Progenitor cell of endocrine pancreas (in vitro differentiated cells): ENCODE measurements at places on chromosomes 1 and 21. TPM values are rescaled to one million over a fixed set of nuclear protein-coding genes. Genes with fewer than 3 reads are reported as not detected.

GORAB gene
- total RNA-seq = 23.1 and 26.2 TPM in 2 replicates

OSCP1 gene
- 18.2 and 21.0 TPM in 2 replicates for total RNA-seq

CLEC20A gene
- total RNA-seq = not detected in 2 replicates

GPR25 gene
- total RNA-seq = not detected in 2 replicates

DCDC2B gene
- total RNA-seq = not detected in 2 replicates

KLF18 gene
- not detected in 2 replicates for total RNA-seq

S100A3 gene
- total RNA-seq = 0.46 and 1.5 TPM in 2 replicates

BEND5 gene
- total RNA-seq = 14.5 and 23.9 TPM in 2 replicates

AGBL4 gene
- total RNA-seq = 2.5 and 3.1 TPM in 2 replicates

TMOD4 gene
- total RNA-seq = 1.5 and 2.0 TPM in 2 replicates

KCNT2 gene
- 25.3 and 26.1 TPM in 2 replicates for total RNA-seq

RGSL1 gene
- not detected in 2 replicates for total RNA-seq

PLD5 gene
- total RNA-seq = 1.0 and 3.0 TPM in 2 replicates

EPHA8 gene
- 0.11 and 0.24 TPM in 2 replicates for total RNA-seq

STUM gene
- 0.38 and 0.55 TPM in 2 replicates for total RNA-seq

RIPPLY3 gene
- 17.9 and 18.9 TPM in 2 replicates for total RNA-seq

KCNJ15 gene
- 2.2 and 3.3 TPM in 2 replicates for total RNA-seq

IBA57 gene
- 9.7 and 11.2 TPM in 2 replicates for total RNA-seq

ZSCAN20 gene
- 8.6 and 10.5 TPM in 2 replicates for total RNA-seq

TMCC2 gene
- total RNA-seq = 4.6 and 5.0 TPM in 2 replicates

SYTL1 gene
- 9.4 and 15.5 TPM in 2 replicates for total RNA-seq

CCDC27 gene
- not detected in 2 replicates for total RNA-seq

OVAAL gene
- not detected in 2 replicates for total RNA-seq

ZNF670 gene
- total RNA-seq = 13.0 and 13.7 TPM in 2 replicates

LCE1A gene
- total RNA-seq = not detected in 2 replicates

DPH2 gene
- total RNA-seq = 24.9 and 25.4 TPM in 2 replicates

UQCRHL gene
- 2.4 and 3.5 TPM in 2 replicates for total RNA-seq

PLEKHA6 gene
- total RNA-seq = 66.9 and 71.5 TPM in 2 replicates

IGSF5 gene
- 0.22 and 0.33 TPM in 2 replicates for total RNA-seq

C1orf56 gene
- total RNA-seq = 4.5 and 7.0 TPM in 2 replicates

TDRD5 gene
- total RNA-seq = 0.12 and 0.18 TPM in 2 replicates

PRDM16 gene
- total RNA-seq = 68.7 and 69.1 TPM in 2 replicates

TSPEAR gene
- not detected in 2 replicates for total RNA-seq

GJA9 gene
- not detected in 2 replicates for total RNA-seq

LEPR gene
- total RNA-seq = 3.0 and 3.2 TPM in 2 replicates

DENND2C gene
- 10.4 and 10.6 TPM in 2 replicates for total RNA-seq

SPRR1A gene
- not detected in 2 replicates for total RNA-seq

AK4 gene
- total RNA-seq = 12.6 and 13.8 TPM in 2 replicates

TLR5 gene
- total RNA-seq = 3.2 and 3.9 TPM in 2 replicates

PER3 gene
- total RNA-seq = 2.6 and 2.9 TPM in 2 replicates

RGS13 gene
- total RNA-seq = not detected in 2 replicates

ZNF124 gene
- 233 and 273 TPM in 2 replicates for total RNA-seq

UAP1 gene
- 29.1 and 30.8 TPM in 2 replicates for total RNA-seq

ICOSLG gene
- total RNA-seq = 0.87 and 0.91 TPM in 2 replicates

LCE3E gene
- total RNA-seq = not detected in 2 replicates

HRNR gene
- not detected in 2 replicates for total RNA-seq

CDK18 gene
- 23.9 and 24.5 TPM in 2 replicates for total RNA-seq

BCAR3 gene
- 7.1 and 10.5 TPM in 2 replicates for total RNA-seq

DYNLT5 gene
- total RNA-seq = 0.60 TPM in 1 of 2 replicates, not detected in the other

LMX1A gene
- 0.18 TPM in 1 of 2 replicates, not detected in the other for total RNA-seq

SPRR2F gene
- 1.7 and 4.0 TPM in 2 replicates for total RNA-seq

MMP23B gene
- total RNA-seq = 4.4 and 5.3 TPM in 2 replicates

TMPRSS15 gene
- total RNA-seq = not detected in 2 replicates

TMEM269 gene
- total RNA-seq = 0.42 and 0.48 TPM in 2 replicates

PCAT6 gene
- total RNA-seq = 5.6 and 5.7 TPM in 2 replicates

SIPA1L2 gene
- total RNA-seq = 37.6 and 41.0 TPM in 2 replicates
